ENCODE measurements at places on chromosomes 3 and 15.

- DNase-seq = no peak
These were observed 225.9 kb upstream of the GAP43 start for GRCh38 chr3:115397433-115397832.

DNA sequence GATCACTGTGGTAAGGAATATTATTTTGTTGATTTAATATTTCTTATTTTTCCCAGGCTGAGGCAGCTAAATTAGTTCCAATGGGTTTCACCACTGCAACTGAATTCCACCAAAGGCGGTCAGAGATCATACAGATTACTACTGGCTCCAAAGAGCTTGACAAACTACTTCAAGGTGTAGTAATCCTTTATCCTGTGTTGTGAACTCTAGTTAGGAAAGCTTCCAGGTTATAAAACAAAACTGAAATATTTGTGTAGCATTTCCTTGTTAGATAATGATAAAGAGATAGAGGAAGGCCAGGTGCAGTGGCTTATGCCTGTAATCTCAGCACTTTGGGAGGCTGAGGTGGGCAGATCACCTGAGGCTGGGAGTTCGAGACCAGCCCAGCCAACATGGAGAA, 11.1 kb downstream of the RAD51 start:
- no peak for DNase-seq

- DNase-seq = no peak
These were observed 5.8 kb upstream of the MTMR10 start for GRCh38 chr15:30997270-30997669.

- no peak for DNase-seq
These were observed 9.7 kb downstream of the NCBP2 start for GRCh38 chr3:196932600-196932999.

GRCh38 chr15:19987389-19988048, 554.1 kb downstream of the GOLGA6L6 start:
- no peak for DNase-seq

GRCh38 chr3:61875046-61875844, 313.9 kb downstream of the PTPRG start:
- no peak for DNase-seq

DNA sequence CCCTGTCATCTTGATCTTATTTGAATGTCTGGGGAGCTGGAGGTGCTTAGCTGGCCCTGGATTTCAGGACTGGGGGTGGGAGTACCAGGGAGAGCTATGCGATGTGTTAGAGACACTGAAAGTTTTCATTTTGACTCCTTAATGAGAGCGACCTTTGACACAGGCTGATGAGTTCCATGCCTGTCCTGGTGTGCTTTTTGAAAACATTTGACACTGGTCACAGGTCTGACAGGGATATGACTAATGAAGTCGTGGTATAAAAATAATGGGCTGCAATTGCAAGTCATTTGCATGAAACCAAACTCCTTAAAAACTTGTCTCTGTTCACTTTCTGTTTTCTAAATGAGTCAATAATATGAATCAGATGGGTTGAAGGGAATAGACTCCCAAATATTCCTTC, 81.9 kb downstream of the MECOM start:
- DNase-seq = no peak

DNA sequence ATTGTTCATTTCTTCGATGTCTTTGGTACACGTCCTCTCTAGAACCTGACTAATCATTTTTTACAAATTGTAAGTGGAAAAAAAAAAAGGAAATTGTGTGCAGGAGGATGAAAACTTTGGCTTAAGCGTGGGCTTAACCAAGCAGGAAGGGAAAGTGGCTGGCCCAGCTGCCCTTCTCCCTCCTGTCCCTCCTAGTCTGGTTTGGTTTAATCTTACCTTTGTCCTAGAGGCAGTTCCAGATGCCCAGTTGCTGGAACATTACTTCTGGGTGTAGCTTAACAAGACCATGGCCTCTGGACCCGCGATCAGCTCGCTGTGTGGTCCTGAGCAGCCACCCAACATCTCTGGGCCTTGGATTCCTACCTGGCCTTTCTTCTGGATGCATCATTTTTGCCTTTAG, 15.4 kb downstream of the PAQR5 start:
- no peak for DNase-seq

GRCh38 chr15:90686435-90687218, 30.5 kb upstream of the BLM start:
- DNase-seq = no peak

GRCh38 chr3:33704891-33705290, 13.2 kb downstream of the CLASP2 start:
- DNase-seq = no peak

DNA sequence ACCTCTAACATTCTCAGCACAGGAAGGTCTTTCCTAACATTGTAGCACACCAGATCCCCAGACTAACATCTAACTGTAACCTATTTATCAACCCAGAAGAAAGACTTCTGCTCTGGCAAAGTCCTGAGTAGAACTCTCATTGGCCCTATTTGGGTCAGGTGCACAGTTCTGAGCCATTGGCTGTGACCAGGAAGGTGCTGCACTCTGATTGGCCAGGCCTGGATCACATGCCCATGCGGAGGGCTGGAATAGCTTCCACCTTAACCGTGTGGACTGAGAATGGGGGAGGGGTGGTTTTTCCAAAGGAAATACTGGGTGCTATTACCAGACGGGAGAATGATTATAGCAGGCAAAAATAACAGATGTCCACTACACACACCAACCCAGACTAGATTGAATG, 11.5 kb downstream of the FEZF2 start:
- no peak for DNase-seq

- peak; percentile 15 for DNase-seq
These were observed at the start of gene EPHA6 for GRCh38 chr3:96813820-96814650. TSS of gene EPHA6 (plus strand) at chr3:96814594.

- DNase-seq = no peak
These were observed 634.8 kb downstream of the MECOM start for GRCh38 chr3:169028716-169029115.

- DNase-seq = no peak
These were observed 10.0 kb downstream of the TPRA1 start for GRCh38 chr3:127580327-127581060.

DNA sequence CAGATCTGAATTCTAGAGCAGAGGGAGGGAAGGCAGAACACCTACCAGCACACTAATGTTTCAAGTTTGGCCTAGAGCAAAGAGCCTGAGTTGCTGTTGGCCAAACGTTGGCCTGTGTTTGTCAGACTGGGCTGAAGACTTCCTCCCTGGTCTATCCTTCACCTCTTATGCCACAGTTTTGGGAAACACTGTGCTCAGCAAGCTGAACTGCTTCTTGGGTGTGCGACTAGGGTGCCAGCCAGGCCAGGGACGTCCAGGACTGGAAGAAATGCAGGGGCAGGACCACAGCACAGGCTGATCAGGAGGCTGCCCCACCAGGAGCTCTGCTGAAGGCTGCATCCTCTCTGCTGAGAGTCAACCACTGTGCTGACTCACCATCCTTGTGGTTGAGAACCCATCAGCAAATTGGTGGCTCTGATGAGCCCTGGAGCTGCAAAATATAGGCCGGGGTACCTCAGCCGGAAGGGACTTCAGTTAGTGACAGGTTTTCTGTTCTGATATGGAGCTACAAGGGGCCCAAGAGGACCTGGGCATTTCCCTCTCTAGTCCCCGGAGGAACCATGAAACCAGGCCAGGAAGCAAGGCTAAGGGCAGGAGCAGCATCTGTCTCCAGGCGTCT, 131.6 kb upstream of the RASGRP1 start:
- peak; percentile 9 for DNase-seq

DNA sequence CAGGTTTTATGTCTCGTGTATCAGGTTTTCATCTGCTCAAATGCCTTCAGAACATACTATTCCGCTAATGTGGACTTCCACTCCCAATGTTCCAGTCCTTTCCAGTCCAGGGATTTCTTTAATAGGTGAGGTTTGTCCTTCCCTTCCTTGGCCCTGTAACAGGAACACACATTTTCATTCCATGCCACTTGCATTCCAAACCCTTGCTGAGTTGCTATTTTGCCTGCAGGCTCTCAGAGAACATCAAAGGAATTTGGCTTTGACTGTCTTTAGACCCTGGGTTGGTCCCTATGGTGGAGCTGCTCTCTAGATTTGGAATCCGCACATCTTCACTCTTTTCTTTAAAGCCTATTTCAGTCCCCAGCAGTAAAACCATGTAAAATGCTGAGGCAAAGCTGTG, 12.3 kb upstream of the ALCAM start:
- DNase-seq = no peak

DNA sequence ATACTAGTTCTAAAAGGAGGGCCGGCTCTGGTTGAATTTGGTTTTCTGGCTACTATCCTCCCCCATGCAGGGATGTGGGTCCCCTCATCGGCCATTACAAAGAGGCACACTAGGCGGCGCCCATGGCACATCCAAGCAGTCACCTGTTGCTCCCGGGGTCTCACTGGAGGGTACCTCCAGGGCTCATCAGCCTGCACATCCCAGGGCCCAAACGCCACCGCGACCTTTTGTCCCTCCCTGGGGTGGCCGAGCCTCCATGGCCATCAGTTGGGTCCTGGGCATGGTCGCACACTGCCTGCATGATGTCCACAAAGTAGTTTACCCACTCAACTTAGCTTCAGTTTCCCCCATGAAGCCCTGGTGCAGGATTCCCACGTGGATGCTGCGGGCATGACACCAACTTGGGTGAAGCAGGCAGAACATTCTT, 28.3 kb downstream of the IDH3A start:
- peak; percentile 43 for DNase-seq

GRCh38 chr15:93307513-93307912, 218.5 kb upstream of the RGMA start:
- no peak for DNase-seq

- no peak for DNase-seq
These were observed 181.0 kb downstream of the UACA start for GRCh38 chr15:70582143-70582945.

- DNase-seq = no peak
These were observed 142.0 kb upstream of the UBE2E1 start for GRCh38 chr3:23663661-23664186.

- no peak for DNase-seq
These were observed 12.3 kb downstream of the CDIN1 start for GRCh38 chr15:36591536-36592411.

DNA sequence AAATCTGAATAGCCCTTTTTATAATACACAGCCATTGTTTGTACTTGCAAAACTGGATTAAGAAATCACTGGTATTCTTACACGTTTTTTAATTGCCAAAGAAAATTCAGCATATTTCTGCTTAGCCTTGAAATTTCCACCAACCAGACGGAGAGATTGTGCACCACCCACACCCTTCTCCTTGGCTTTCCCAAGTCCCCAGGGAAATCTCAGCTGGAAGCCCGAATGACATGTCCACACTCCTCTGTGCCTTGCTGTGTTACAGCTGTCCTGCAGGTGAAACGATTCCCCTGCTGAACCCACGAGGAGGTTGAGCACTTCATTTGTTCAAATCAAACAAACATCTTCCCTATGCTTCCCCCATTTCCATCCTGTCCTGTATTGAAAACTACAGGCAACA, 49.6 kb upstream of the PPARG start:
- no peak for DNase-seq

DNA sequence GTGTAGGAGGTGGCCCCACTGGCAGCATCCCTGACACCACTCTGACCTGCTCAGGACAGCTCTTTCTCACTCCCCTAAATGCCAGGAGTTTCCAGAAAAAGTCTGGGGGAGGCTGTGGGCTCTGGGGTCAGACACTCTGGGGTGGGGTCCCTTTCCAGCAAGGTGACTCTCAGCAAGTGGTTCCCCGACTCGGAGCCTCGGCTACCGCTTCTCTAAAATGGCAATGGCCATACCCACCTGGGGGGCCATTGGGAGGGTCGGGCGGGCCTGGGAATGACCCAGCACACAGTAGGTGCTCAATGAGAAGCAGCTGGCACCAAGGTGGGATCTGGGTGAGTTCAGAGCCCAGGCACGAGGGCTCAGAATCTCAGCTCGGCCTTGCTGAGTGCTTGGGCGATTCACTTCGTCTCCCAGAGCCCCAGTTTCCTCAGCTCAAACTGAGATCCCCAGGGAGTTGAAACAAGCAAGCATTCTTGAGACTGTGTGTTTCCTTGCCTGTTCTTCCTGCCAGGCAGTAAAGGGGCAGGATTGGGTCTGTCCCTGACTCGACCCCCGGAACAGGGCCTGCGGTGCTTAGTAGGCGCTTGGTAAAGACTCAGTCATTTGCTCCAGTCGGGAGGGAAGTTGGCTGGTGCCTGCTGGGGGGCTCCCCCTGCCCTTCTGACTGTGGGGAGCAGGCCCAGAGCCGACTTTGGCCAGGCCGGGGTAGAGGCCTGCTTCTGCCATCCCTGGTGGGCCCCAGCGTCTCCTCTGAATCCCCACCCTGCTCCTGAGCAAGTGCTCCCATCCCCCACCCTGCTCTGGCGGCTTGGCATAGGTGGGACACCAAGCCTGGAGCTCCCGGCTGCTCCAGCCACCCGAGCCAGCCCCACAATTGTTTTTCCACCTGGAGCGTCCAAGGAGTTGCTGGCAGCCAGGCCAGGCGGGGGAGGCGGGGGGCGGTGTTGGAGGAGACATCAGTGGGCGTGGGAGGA, 32.9 kb upstream of the FBLN2 start:
- no peak for DNase-seq

DNA sequence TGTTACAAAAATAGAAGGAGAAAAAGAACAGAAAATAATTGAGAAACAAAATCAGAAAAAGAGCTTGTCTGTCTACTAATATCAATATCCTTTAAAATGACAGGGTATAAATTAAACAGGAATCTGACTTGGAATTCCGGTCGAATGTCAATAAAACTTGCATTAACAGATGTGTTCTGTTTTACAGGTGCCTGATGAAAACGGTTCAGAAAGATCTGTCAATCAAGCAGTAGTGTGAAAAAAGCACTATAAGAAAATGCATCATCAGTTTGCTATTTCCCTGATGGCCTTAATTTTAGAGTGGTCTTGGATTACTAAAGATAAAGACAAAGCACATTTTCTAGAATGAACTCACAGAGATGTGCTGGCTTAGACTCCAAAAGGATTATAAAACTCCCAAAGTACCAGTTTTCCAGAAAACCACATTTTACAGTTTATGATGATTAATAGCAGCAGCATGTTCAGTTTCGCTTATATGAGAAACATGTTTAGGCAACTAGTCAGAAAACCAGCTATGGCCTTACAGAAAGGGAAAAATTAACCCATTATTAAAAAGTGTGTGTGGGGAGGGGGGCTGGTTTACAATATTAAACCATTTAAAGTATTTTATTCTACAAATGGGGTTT, 8.2 kb upstream of the C3orf38 start:
- no peak for DNase-seq

DNA sequence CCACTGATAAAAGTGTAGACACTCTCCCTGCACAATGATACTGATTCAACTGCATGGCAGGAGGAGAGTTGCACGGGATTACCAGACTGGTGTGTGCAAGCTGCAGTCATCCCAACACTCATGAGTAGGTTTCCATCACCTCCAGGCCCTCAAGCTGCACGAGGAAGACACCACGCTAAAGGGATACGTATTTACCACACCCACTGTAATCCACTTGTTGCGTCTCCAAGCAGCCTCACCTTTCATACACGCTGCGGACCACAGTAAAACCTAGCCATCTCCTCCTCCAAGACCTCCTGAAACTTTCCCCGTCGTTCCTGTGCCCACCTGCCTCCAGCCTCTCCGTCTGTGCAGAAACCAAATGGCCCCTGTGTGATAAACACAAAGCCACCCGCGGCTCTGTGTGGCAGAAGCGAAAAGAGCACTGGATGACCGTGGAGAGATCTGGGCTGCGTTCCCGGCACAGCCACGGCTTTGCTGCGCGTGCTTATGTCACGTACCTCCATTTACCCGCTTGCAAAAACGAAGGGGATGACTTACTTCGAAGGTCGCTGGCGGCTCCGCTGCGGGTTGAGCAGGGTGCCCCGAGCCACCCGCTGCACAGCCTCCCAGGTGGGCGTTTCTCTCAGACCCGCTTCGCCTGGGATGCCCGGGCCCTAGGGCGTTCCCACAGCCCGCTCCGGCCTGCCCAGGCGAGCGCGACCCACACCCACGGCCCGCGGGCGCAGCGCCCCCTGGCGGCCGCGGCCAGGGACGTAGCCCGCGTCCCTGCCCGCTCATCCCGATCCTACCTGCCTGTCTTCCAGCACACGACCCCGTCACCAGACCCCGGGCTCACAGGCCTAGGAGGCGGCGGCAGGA, 643 bp downstream of the ABCC5 start:
- peak; percentile 87 for DNase-seq

Data from erythroblast (primary cell).